ENCODE measurements at places on chromosomes 13 and 19.

DNA sequence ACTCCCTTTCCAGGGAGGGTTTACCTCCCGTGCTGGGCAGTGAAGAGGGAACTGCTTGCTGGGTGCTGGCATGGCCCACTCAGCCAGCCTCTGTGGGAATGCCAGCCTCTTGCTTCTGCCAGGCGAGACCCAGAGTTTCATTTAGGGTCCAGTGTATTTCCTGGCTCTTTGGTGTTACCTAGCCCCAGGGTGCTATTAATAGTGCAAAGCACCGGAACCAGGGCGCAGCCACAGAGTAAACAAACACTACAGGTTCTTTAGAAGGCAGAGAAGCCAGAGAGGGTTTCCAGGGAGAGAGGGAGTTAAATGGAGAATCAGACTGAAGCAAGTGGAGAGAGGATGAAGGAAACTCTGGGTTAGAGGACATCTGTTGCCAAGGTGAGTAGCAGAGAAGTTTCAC, 74.9 kb upstream of the SPATA13 start:
- DNase-seq = no peak

- DNase-seq = no peak
These were observed 482.2 kb upstream of the NBEA start for GRCh38 chr13:34459856-34460255.

DNA sequence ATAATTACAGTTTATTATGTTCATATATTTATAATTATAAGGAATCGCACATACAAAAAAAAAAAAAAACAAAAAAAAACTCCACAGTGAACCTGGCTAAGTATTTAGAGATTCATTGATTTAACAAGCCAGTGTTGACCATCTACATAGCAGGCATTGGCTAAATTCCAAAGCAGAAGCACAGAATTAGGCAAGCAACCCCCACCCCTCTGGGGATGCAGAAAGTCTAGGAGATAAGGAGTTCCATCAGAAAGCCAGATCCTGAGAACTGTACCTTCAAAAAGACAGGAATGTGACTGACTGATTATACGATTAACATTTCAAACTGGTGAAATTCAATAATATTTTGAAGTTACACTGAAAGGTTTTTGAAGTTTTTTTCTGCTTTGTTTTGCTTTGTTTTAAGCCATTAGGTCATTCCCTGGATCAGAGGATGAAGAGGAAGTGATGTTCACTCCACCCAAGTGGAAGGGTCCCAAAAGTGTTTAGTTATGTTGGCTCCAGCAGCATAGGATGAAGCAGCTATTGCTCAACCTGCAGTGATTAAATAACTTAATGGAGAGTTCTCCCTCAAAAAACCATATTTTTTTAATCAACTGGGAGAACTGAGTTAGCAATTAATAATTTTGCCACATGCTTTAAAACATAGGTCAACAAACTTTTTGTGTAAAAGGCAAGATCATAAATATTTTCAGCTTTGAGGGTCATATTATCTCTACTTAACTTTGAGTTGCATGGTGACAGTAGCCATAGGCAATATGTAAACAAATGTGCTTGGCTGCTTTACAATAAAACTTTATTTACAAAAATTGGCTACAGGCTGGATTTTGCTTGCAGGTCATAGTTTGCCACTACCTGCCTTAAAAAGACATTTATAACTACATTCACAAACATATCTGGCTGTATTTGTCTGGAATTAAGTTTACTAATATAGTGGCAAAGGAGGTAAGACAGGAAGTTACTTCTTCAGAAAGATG, 49.6 kb downstream of the DOCK9 start:
- DNase-seq = no peak

GRCh38 chr19:329876-330275, 14.7 kb downstream of the MIER2 start:
- no peak for DNase-seq

DNA sequence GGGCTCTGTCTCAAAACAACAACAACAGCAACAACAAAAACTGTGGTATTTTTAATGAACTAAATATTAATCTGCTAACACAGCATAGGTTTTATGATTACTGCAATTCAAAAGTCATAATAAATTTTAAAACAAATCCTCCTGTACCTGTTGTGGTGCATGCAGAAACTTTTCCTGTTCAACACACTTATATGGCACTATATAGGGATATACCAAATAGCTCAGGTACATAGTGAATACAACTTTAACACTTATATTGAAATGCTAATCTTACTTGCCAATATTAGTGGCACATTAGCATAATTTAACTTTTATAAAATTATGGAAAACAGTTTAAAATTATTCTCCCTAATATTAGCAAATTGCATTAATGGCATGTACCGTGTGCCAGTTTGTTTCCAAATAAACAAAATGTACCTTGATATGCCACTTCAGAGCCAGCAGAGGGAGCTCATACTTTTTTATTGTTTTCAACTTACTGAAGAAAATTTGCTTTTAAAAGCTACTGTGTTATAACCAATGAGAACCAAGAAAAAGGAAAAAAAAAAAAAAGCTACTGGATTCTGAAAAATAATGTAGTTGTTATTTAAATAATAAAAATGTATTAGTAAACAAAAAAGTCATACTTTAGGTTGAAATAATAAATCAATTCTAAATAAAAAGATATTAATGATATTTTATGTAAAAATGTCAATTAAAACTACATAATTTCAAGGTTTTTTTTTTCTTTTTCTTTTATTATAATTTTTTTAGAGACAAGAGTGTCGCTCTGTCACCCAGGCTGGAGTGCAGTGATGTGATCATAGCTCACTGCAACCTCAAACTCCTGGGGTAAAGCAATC, 18.0 kb upstream of the RBM26 start:
- DNase-seq = no peak

DNA sequence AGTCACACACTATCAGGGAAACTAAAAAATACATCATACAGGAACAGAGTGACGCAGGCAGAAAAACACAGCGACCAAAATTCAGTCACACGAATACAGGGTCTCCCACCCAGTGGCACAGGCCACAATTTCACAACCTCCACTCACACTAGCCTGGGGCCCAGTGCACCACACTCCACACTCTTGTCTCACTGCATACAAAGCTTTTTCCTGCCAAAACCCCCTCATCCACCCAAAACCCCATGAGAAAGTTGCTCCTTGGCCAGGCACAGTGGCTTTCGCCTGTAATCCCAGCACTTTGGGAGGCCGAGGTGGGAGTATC, 1.2 kb downstream of the S1PR5 start:
- DNase-seq = no peak

- DNase-seq = no peak
These were observed 1257.9 kb downstream of the PCDH17 start for GRCh38 chr13:58889474-58889873.

DNA sequence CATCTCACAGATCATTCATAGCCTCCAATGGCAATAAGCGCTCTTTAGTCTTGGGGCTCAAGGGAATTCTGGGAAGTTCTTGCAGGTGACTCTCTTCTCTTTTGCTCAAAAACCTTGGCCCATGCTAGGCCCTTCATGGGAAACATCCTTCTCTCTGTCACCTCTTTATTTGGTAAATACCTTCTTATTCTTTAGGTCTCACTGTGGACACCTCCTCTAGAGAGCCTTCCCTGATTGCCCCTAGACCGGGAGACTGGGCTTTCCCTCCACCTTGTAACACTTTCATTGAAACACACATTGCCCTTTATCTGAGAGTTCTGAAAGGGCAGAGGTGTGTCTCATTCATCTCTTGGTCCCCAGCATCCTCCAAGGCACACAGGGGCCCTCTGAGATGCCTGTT, 1.9 kb downstream of the C19orf81 start:
- no peak for DNase-seq

DNA sequence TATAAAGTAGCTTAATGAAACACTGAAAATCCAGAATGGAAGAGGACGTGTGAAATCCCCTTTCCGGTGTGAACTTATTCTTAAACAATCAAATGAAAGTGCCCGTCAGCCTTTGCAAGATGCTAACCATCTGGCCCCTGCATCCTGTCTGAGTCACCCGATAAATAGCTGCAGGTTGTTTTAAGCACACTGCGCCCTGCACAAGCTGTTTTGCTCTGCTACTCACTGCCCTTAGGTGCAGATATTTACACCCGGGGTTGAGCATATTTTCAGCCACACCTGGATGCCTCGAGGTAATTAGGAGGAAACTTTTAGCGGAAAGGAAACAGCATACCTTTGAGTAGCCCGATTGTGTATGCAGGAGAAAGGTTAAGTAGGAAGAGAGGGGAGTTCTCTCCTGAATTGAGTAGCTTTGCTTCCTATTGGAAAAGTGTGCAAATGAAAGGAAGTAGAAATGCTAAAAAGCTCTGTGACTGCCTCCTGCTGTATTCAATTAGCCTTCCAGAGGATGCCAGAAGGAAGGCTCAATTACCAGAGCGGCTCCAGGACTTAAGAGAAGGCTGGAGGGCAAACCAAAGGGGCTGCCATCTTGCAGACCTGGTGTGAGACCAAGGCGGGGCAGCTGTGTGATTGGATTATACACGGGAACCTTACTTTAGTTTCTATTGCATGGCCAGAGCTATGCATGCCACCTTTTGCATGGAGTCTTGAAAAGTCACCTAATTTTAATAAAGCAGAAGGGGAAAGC, 42.5 kb downstream of the IRS2 start:
- DNase-seq = no peak

DNA sequence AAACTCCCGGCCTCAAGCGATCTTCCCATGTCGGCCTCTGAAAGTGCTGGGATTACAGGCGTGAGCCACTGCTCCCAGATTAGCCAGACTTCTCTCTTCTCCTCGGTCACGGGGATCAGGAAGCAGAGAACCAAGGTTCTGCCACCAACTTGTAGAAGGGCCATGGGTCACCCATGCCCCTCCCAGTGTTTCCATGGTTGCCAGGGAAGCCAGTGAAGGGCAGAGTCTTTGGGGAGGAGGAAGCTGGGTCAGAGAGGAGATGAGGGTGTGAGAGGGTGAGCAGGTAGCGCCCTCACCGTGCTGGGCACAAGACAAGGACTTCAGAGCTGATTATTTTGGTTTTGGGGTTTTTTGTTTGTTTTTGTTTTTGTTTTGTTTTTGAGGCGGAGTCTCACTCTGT, 77.1 kb downstream of the GNG7 start:
- DNase-seq = no peak

GRCh38 chr13:108851660-108852059, 222.2 kb downstream of the MYO16 start:
- no peak for DNase-seq

- DNase-seq = no peak
These were observed 299.0 kb downstream of the ITGBL1 start for GRCh38 chr13:101751488-101751887.

DNA sequence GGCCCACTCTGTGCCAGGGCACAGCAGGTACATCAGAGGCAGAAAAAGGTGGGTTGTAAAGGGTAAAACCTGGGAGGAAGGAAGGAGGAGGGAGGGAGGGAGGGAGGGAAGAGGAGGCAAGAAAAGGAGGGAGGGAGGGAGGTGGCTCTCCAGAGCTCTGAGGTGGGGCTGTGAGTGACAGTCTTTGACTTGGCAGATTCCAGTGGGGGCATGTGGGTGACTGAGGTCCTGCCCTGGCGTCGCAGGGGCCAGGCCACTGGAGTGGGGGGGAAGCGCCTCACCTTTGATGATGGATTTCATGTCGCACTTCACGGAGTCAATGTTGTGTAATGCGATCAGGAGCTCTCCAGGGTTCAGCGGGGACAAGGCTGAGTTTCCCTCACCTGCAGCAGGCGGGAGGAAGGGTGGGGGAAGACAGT, 6.0 kb upstream of the RSPH6A start:
- no peak for DNase-seq

- DNase-seq = no peak
These were observed 3.0 kb downstream of the DZIP1 start for GRCh38 chr13:95641291-95642027.

Data from cerebellar nuclear complex (tissue), 1 donor.